ENCODE measurements at places on chromosomes 5 and 9.

GRCh38 chr9:99809586-99810319, 11.9 kb upstream of the NR4A3 start:
- DNase-seq = no peak

- peak; percentile 47 for DNase-seq
These were observed 71.5 kb downstream of the GADD45G start for GRCh38 chr9:89676281-89676680.

GRCh38 chr5:139065306-139065705, 132.9 kb downstream of the SIL1 start:
- no peak for DNase-seq

DNA sequence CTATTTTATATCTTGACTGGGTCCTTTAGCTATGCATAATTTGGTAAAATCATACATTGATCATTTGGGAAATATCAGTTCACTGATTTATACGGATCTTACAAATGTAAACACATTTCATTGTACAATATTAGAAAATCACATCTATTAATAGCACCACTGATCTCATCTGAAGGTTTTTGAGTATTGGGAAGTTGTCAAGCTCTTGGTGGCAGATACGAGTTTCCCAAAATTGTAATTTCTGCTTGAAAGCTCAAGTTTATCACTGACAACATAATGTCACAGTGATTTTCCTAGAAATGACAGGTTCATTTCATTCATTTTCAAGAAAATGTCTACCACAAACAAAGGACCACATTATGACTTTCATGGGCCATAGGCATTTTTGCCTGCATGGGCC, 3.0 kb upstream of the MACROH2A1 start:
- DNase-seq = no peak

DNA sequence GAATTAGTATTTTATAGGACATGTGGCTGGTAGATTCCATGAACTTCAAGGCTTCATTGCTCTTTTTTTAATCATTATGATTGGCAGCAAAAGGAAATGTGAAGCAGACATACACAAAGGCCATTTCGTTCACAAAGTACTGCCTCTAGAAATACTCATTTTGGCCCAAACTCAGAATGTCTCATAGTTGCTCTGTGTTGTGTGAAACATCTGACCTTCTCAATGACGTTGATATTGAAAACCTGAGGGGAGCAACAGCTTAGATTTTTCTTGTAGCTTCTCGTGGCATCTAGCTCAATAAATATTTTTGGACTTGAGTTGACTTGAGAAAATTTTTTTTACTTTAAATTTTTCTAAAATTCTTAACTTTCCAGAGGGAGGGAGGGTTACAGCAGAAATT, 12.4 kb downstream of the KCNV2 start:
- no peak for DNase-seq

DNA sequence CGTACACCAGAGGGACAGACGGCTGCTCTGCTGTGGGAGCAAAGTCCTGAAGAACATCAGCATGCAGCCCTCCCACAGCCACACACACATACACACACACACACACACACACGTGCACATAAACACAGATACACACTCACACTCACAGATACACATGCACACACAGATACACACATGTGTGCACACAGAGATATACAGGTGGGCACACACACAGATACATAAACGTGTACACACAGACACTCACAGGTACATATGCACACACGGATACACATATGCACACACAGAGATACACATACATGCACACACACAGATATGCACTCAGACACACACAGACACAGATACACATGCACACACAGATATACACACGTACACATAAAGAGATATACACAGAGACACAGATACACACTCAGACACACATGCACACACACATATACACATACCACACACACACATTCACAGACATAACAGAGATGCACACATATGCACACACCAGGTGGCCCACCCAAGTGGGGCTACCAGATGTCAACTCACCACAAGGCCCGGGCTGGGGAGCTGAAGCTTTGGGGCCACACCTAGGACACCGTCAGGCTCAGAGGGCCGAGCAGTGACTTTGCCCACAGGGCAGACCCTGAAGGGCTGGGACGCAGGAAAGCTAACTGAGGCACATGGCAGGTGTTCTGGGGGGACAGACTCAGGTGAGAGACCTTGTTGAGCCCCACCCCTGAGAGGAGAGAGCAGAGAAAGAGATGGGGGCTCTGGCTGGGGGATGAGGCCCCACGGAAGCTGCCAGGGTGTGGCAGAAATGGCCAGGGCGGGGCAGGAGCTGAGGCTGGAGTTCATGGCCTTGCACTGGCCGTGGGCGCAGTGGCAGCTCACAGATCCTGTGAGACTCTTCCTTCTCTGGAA, 148.6 kb upstream of the PPP1R26 start:
- no peak for DNase-seq

- DNase-seq = no peak
These were observed 222.4 kb downstream of the DIRAS2 start for GRCh38 chr9:90420211-90420610.

- DNase-seq = no peak
These were observed 178.9 kb downstream of the NMUR2 start for GRCh38 chr5:152226191-152226590.

DNA sequence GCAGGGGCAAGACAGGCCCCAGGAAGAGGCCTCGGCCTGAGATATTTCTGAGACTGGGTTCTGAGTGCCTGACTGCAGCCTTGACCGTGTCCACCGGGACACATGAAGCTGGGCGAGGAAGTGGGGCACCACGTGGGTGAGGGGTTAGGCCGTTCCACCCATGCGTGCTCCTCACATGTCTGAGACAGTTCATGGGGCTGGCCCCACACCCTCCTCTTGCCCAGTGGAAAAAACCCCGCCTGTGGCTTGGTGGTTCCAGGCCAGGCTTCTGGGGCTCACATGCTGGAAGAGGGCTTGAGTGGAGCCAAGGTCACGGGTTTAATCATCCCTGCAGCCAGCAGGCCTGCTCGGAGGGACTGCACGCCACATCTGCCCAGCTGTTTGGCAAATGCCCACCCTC, 11.4 kb downstream of the HMCN2 start:
- no peak for DNase-seq

- no peak for DNase-seq
These were observed 118.3 kb upstream of the MVB12B start for GRCh38 chr9:126208216-126208758.

GRCh38 chr5:135218790-135219568, 180.1 kb downstream of the MACROH2A1 start:
- DNase-seq = no peak

- no peak for DNase-seq
These were observed 103.8 kb downstream of the DMXL1 start for GRCh38 chr5:119174578-119175163.

DNA sequence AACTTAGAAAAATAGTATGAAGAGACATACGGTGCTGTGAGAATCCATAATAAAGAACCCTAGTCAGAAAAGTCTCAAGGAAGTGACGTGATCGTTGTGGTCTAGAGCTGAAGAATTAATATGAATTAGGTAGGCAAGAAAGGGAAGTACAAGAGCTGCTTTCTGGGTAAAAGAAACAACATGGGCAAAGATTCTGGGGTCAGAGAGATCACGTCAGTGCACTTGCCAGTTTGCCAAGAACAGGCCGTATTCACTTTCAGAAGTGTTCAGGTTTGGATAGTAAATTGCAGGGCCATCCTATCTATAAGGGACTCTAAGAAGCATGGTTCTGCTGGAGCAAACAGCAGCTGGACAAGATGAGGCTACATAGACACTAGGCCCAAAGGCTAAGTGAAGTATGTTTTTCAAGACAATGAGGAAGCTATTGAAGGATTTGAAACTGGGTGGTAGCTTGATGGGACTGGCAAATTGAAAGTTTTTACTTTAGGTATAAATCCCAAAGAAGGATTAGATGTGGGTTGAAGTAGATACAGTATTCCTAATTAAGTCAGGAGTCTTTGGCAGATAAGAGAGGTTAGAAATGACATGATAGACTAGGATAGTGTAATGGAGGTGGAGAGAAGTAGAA, 4.8 kb upstream of the CHD1 start:
- no peak for DNase-seq

- DNase-seq = no peak
These were observed 41.5 kb upstream of the SLC6A19 start for GRCh38 chr5:1159774-1160406.

DNA sequence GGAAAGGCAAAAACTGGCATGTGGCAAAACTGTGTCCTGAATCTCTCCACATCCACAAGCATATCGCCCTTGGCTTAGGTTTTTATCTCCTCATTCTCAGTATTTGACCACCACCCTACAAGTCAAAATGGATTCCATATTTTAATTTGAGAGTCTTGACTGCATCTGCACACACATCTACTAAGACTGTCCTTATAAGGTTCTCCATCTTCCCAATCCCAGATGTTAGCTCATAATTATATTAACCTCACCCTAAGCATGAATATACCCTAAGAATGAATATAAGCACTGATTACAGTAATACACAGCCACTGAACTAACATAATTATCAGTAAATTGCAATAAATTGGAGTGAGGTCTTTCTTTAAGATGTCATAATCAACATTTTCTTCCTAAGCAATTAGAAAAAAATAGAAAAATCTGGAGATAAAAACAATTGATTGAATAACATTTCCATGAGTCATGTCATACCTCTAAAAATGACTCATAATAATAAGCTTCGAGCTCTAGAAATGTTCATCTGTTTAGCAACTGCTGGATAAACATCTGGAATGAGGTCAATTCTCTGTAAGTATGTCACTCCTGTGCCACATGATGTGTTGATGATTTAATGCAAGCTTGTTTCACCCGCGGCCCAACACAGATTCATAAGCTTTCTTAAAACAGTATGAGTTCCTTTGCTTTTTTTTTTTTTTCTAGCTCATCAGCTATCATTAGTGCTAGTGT, 39.9 kb upstream of the PAM start:
- DNase-seq = no peak

DNA sequence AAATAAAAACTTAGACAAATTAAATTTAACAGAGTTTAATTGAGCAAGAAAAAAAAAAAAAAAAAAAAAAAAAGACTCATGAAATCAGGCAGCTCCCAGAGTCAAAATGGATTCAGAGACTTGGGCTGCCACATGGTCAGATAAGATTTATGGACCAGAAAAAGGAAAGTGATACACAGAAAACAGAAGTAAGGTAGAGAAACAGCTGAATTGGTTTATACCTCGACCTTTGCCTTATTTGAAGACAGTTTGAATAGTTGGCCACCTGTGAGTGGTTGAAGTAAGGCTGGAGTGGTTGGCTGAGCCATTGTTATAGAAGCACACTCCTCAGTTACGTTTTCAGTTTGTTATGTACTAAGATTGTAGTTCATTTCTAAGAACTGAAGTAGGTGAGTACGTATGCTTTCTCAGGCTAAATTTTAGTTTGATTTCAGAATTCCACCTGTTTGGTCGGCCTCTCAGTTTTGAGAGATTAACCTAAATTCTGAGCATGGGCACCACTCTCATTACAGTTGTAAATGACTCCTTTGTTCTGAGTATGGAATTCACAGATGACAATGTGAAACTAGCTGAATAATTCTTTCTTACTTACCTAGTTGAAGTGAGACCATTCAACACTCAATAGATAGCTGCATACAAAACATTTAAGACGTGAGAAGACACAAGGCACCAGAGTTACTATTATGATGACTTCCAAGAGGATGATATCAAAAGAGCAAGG, 149.0 kb downstream of the AOPEP start:
- no peak for DNase-seq

GRCh38 chr5:88556406-88556805, 287.8 kb upstream of the TMEM161B start:
- peak; percentile 2 for DNase-seq

Measured in SK-N-DZ (cell line).